Progenitor cell of endocrine pancreas (in vitro differentiated cells): ENCODE measurements at places on chromosomes 16 and 17. TPM values are rescaled to one million over a fixed set of nuclear protein-coding genes. Genes with fewer than 3 reads are reported as not detected.

FOXC2 gene
- total RNA-seq: 0.11 TPM in 1 of 2 replicates, not detected in the other

DNA sequence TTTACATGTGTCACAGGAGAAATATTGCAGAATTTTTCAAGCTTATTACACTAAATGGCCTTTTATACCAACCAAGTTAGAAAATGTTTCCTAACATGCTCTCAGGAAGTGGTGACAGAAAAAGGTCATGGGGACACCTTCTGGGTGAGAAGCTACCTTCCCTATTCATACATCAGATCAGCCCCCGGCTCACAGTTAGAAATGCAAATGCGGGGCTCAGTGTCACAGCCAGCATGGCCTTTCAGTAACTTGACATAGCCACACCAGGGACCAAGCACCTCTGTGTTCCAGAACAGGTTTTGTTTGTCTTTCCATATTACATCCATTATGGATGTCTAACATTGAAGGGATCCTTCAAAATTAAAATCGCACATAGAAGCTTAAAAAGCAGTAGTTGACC is 59.5 kb downstream of the CHD9NB start:
- DNase-seq: no peak

DNA sequence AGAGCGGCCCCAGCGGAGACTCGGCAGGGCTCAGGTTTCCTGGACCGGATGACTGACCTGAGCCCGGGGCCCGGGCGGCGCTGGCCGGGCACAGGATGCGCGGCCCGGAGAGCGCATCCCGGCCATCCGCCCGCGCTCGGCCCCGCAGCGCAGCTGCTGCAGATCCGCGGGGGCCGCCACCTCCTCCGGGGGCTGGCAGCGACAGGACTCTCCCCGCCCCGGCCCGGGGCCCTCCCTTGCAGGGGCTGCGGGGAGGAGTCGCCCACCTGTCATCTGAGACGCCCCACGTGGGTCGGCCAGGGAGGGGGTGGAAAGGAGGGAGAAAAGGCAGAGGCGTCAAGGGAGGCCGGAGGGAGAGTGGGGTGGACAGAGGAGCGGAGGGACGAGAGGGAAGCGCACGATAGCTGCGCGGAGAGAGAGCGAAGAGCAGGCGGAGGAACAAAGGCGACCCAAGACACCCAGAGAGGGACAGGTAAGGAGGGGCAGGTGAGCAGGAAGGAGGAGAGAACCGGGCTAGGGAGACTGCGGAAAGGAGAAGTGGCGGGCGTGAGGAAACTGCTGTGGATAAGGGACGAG is 471 bp upstream of the PRKAR1A start:
- DNase-seq: peak; percentile 62

RAP1GAP2 gene
- total RNA-seq: 105 and 116 TPM in 2 replicates

DNA sequence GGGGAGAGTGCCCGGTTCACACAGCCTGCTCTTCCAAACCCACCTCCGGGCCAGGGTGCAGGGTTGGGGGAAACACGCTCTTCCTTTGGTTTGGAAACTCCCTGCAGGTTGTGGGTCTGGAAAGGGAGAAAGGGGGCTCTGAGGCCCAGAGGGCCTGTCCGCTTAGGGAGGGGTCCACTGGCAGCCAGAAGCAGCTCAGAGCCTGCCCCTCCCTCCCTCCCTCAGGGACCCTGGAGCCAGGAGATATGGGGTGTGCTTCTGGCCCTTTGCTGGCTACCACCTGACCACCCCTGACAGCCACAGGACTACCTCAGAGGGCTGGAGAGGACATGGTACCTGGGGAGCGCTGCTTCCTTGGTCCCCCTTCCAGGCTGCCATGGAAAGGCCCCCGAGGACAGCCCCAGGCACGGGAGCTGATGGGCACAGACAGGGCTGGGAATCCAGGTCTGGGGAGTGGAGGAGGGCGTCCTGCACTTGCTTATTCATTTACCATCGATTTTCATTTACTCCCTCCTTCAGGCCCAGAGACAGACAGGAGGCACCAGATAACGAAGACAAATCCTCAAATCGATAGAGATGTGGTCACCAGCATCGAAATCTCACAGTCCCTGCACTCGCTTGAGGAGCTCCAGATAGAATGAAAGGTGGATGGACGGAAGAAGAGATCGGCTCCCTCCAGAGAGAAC is 48.4 kb upstream of the DOC2B start:
- DNase-seq: no peak

ABCA9 gene
- total RNA-seq: 0.11 and 0.14 TPM in 2 replicates

DNA sequence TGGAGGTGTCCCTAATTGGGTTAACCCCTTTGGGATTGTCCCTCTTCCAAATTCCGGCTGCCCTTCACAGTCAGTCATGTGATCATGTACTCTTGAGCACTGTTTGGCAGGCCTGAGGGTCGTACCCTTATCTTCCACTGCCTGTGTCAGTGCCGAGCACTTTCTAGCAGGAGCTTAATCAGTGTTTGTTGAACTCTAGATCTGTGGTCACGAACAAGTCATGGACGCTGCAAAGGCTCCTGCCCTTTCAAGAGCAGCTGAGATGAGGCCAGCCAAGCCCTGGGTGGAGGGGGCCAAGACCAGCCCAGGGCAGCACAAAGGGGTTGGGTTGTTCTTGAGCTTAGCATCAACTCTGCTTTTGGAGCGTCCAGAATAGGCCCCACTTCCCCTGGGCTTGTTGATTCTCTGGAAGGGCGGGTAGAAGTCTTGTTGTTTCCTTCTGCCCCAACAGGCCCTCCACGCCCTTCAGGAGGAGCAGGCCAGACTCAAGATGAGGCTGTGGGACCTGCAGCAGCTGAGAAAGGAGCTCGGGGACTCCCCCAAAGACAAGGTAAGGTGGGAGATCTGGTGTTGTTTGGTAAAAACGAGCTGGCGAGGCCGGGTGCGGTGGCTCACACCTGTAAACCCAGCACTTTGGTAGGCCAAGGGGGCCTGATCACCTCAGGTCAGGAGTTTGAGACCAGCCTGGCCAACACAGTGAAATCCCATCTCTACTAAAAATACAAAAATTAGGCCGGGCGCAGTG is 5.3 kb downstream of the IFI35 start:
- no peak for DNase-seq

- DNase-seq: no peak
Measured at GRCh38 chr17:69869667-69870066, 205.4 kb upstream of the KCNJ16 start.

- DNase-seq: no peak
Measured at GRCh38 chr16:12170103-12171040, 193.8 kb downstream of the SNX29 start.

CD300E gene
- total RNA-seq: not detected in 2 replicates

- no peak for DNase-seq
Measured at GRCh38 chr17:17053446-17054379, 11.5 kb downstream of the MPRIP start.
